Gastroesophageal sphincter (tissue), 4 donors: ENCODE measurements at places on chromosomes 3 and 15.
A peak's percentile ranks its signal among the peaks of the same experiment; 100 is the strongest.

GRCh38 chr3:159378396-159379194 is 576.7 kb downstream of the MFSD1 start:
- no peaks in the 10 kb centered on the region for H3K27me3 ChIP-seq
- no peak overlapping the region for H3K4me3 ChIP-seq
- H3K36me3 ChIP-seq = no peaks in the 10 kb centered on the region
- H3K4me1 ChIP-seq = no peaks in the 10 kb centered on the region
- no peak overlapping the region for H3K27ac ChIP-seq
- ATAC-seq = no peak

DNA sequence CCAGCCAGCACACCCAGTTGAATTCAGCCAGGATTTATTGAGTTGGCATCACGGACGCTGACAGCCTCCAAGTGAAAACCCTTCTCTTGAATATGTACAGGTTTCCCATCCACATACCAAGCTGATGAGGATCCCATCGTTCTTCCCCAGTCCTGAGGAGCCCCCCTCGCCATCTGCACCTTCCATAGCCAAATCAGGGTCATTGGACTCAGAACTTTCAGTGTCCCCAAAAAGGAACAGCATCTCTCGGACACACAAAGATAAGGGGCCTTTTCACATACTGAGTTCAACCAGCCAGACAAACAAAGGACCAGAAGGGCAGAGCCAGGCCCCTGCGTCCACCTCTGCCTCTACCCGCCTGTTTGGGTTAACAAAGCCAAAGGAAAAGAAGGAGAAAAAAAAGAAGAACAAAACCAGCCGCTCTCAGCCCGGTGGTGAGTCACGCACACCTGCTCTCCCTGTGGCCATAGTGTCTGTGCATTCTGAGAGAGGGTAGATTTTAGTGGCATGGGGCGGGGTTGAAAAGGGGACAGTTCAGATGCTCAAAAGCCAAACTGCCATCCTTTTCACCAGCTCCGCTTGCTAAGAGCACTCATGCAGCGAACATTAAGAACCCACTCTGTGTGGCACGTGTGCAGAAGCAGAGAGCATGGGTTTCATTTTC is 51.2 kb downstream of the KLHL25 start:
- H3K4me3 ChIP-seq = no peak overlapping the region
- no peaks in the 10 kb centered on the region for H3K27me3 ChIP-seq
- ATAC-seq = no peak
- peaks cover 43% of the 10 kb centered on the region for H3K4me1 ChIP-seq
- peak overlapping the region; percentile 34 for H3K27ac ChIP-seq

DNA sequence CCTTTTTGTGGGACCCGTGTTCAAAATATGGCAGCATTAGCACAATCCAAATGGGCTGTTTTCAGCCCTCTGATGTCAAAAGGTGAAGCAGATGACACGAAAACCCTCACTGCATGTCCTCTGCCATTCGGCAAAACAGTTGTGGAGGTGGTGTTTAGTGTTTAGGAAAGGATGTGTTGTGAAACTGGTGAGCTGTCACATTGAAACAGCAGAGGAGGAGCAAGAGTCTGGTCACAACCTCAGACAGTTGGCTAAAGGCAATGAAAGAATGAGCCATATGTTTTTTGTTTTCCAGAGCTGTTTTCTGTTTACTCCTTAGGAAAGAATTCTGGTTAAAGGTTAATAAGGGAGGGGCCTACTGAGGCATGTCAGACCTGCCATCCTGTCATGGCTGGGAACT is 140.7 kb downstream of the VPS8 start:
- ATAC-seq = no peak
- no peak overlapping the region for H3K27ac ChIP-seq
- no peak overlapping the region for H3K4me3 ChIP-seq
- no peaks in the 10 kb centered on the region for H3K36me3 ChIP-seq

- no peaks in the 10 kb centered on the region for H3K27me3 ChIP-seq
- H3K4me1 ChIP-seq = peaks cover 1% of the 10 kb centered on the region
- no peak for ATAC-seq
- H3K36me3 ChIP-seq = no peaks in the 10 kb centered on the region
- H3K4me3 ChIP-seq = no peak within 1 kb of the TSS
Measured at GRCh38 chr3:32951410-32951811, at the start of gene CCR4. CCR4 (plus strand) TSS chr3:32951644; CDS start chr3:32953423, 1,779 bp downstream.
